DMS79 (cell line): ENCODE measurements at places on chromosomes 6 and 20.

GRCh38 chr6:144334150-144334708 lies 49.1 kb downstream of the UTRN start:
- DNase-seq = no peak

GRCh38 chr6:110358553-110359160 lies 508 bp upstream of the METTL24 start:
- DNase-seq = no peak

DNA sequence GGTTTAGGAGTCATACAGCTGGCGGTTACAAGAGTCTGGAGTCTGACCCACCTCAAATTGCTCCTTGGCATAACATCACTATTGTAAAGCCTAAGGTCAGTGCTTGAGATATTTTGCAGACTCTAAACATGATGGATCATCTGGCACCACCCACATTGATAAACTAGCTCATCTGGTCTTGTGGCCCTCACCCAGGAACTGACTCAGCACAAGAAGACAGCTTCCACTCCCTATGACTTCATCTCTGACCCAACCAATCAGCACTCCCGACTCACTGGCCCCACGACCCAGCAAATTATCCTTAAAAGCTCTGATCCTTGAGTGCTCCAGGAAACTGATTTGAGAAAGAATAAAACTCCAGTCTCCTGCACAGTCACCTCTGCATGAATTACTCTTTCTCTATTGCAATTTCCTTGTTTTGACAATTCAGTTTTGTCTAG lies 115.9 kb downstream of the CD24 start:
- no peak for DNase-seq

- no peak for DNase-seq
Measured at GRCh38 chr6:167279766-167280446, 11.2 kb upstream of the UNC93A start.

- DNase-seq = no peak
Measured at GRCh38 chr6:12751694-12752325, 35.2 kb downstream of the PHACTR1 start.

GRCh38 chr20:45963059-45964005 lies 8.7 kb downstream of the ZNF335 start:
- DNase-seq = no peak

DNA sequence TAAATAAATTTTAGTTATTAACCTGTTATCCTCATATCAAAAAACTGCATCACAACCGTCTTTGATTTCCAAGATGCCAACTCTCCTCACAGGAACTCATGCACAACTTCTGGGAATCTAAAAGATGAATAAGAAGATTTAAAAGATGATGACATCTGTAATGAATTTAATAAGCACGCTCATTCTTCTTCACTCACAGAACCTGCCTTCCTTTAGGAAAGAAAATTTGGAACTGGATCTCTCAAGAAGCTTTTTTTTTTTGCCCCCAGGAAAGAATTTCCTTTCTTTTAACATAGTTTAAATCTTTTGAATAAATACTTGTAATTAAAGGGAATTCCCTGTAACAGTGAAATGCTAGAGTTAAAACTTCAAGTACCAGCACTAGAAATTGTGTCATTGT lies 161.5 kb downstream of the HIVEP2 start:
- DNase-seq = no peak

GRCh38 chr20:6665161-6665560 lies 102.3 kb upstream of the BMP2 start:
- no peak for DNase-seq

GRCh38 chr6:113630738-113631535 lies 226.2 kb upstream of the MARCKS start:
- no peak for DNase-seq

- peak; percentile 21 for DNase-seq
Measured at GRCh38 chr20:9903048-9903655, 64.3 kb upstream of the PAK5 start.

DNA sequence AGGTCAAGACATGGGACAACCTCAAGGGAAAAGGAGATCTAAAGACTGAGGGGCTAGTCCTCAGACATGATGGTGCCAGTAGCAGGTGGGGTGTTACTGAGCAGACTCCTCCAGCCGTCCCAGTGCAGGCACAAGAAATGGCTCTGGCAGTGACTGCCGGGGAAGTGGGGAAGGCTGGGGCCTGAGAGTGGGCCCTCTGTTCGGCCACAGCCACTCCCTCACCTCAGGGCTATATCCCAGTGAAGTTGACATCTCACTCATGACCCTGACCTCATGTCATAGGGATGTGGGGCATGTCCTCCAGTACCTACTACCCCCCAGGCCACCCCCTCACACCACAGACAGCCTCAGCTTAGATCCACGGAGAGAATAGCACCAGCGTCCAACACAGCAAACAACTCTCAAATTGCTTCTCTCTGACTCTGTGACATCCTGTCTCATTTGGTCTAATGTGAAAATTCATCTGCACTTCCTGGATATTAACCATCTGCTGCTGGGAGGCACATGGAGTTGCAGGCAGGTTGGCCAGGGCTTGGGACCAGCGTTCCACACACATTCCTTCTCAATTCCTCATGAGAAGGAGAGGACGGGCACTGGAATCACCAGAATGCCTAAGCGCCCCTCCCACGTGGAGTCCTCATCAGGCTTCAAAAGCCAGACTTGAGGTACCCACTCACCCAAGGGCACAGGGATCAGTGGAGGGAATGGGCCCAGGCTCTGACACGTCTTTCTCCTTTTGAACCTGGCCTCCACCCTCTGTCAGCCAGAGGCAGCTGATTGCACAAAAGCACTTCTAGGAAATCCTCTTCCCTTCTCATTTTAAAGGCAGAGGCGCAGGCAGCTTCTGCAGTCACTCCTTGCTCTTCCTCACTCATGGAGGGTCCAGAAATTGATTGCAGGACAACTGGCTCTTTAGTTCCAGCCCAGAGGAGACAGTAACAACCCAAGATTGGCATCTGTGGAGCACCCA lies 163.6 kb upstream of the CST7 start:
- no peak for DNase-seq

DNA sequence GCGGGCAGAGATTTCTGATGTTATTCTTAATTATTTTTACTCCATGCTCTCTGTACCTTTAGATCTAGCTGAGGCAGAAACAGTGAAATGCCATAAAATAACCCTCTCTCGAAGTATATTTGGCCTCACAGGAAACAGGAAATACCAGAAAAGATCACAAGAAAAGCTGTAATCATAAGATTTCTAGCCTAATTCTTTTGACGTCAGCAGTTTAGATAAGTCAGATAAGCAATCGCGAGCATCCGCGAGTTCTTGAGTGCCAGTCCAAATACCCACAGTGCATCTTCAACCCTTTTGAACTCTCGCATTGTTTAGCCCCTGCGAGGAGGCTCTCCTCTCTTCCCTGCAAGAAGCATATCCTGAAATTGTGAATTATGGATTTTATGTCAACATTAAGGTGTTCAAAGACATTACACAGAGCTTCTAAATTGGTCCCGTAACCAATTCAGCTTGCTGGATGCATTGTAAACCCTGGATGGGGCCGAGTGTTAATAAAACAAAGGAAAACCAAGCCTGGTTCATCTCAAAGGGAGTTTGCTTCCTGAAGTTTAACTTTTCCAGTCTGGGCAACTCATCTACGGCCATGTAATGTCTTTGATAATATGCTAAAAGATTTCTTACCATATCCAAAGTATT lies 198.9 kb downstream of the MTFR2 start:
- DNase-seq = no peak

DNA sequence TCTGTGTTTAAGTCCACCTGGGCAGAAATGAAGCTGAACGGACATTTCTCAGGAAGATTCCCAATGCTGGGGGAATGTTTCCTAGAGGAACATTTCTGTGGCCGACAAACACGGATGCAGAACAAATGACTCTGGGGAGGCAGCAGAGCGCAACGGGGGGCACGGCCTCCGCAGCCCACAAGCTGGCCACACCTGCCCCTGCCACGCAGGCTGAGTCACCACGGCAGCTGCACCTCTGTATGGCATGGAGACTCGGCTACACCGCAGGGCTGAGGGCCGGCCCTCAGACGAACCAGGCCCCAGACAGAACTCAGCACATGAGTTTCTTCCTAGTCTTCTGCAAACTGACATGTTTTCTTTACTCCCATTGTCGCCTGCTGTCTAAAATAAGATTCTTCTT lies 10.0 kb upstream of the PRR18 start:
- no peak for DNase-seq

DNA sequence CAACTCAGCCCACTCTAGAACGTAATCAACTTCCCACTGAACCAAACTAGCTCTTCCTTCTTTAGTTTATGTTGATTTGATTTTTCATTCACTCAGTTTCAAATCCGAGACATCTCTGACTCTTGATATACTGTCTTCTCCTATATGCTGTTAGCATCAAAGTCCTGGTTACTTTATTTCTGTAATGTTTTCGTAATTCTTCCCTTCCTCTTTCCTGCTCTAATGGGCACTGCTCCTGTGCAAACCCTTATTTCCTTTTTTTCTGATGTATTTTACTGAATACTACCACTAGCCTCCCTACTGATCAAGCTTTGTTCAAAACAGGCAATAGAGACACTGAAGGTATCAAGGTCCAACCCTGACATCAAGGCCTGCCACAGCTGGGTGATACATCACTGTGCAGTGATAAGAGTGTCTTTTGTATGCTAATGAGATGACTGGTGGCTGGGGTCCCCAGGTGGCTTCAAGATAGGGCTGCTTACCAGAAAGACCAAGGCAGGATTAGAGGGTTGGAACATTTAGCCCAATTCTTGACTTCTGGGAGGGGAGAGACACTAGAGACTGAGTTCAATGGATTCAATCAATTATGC lies 95.2 kb downstream of the KIF13A start:
- no peak for DNase-seq

DNA sequence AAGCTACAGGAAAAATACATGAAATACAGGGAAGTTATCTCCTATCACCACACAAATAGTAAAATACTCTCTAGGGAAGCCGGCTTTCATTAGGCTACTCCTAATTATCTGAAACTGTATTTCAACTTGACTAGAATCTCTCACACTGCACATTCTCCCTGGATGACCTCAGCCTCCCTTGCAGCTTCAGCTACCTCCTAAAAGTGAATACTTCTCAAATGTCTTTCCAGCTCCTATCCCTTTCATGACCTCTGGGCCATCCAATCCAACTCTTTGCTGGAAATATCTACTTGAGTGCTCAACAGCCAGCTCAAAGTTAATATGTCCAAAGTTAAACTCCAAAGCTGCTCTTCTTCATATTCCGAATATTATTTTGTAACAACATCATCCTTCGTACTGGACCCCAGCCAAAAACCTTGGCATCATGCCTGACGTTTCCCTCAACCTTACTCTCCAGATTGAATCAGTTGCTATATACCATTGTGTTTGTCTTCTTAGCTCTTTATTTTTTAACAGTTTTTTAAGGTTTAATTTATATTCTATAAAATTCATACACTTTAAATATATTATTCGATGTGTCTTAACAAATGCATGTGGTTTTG lies 29.4 kb upstream of the KIF6 start:
- DNase-seq = no peak

DNA sequence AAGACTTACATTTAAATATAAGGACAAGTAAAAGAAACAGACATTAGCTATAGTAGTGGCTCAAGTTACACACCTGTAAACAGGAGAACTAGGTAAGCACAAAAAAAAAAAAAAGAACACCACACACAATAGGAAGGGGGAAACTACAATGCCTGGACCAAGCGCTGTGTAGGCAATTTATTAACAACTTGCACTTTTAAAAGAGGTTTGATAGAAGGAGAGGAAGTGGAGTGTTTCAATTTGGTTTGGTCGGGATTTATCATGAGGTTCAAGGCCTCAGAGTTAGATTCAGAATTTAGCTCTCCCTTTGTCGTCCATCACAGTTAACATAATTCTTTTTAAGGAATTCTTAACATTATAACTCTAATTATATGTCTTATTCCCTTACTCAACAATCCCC lies 1.1 kb upstream of the USP49 start:
- DNase-seq = no peak

DNA sequence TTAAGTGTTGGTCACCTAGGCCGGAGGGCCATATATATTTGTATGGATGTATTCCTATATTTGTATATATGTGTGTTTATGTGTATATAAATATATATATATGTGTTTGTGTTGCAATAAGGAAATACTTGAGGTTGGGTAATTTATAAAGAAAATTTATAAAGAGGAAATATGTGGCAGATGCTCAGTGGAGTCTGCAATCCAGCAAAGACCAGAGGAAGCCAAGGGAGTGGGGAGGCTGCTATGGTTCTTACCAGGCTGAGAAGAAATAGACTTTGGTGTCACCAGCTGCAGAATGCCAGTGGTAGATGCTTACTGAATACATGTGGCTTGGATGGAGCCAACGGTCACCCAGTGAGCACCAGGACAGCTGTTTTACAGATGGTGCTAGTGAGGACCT lies 97.4 kb upstream of the ELOVL5 start:
- DNase-seq = no peak

GRCh38 chr6:159119791-159120190 lies 49.4 kb upstream of the FNDC1 start:
- no peak for DNase-seq

DNA sequence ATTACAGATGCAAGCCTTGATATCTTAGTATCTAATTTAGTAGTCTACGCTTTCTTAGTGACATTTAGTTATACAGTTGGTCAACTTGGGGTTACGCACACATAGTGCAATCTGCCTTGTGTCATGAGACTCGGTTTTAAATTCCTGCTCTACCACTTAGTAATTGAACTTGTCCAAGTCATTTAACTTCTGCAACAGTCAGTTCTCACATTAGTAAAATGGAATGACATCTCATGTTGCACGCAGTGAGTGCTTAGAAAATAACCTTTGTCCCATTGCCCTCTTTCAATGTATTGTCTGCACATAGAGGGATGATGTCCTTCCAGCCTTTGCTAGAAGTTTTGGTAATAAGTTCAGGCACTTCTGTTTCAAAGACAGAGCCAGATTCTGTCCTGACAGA lies 48.6 kb downstream of the TMEM170B start:
- DNase-seq = no peak

DNA sequence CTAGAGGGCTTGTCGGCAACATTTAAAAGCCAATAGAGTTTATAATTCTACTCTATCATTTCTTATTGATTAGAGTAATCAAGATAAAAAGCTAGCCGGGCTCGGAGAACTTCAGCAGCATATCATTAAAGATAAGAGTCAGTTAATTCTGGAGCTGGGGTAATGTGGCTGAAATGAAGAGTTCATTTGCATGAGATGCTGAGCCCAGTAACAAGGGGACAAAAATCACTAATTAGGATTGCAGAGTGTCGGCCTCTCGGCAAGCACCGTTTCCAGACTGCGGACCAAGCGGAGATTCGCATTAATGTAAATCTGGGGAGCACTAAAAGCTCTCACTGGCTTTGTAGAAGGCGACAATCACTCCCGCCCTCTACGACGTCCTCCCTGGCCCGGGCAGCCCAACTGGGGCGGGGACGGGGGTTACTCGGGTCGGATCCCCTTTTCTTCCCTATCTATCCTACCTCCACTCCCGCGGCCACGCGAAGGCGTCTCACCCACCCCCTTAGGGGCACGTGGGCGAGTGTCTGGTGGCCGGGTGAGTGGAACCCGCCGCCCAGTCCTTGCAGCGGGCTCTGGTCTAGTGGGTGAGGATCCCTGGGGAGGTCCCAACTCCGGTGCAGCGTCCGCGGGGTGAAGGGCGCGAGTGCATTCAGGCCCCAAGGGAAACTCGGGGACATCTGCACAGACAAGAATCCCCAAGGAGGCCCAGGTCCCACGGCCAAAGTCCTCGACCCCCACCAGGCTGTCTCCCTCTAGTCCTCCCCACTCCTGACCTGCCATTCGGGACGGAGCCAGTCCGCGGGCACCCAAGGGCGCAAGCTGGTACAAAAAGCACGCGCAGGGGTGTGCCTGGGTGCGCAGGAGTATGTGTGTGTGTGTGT lies 42.2 kb upstream of the OSTM1 start:
- no peak for DNase-seq
